Stimulated activated CD4-positive, alpha-beta T cell treated with anti-CD3 and anti-CD28 coated beads, Interleukin-1b, Interleukin-23, amount 100 ng/mL, for 1 hour (primary cell): ENCODE measurements at places on chromosomes 5 and 9.
A peak's percentile ranks its signal among the peaks of the same experiment; 100 is the strongest.

GRCh38 chr9:137028263-137029057 is 423 bp upstream of the ABCA2 start:
- DNase-seq = peak; percentile 27

DNA sequence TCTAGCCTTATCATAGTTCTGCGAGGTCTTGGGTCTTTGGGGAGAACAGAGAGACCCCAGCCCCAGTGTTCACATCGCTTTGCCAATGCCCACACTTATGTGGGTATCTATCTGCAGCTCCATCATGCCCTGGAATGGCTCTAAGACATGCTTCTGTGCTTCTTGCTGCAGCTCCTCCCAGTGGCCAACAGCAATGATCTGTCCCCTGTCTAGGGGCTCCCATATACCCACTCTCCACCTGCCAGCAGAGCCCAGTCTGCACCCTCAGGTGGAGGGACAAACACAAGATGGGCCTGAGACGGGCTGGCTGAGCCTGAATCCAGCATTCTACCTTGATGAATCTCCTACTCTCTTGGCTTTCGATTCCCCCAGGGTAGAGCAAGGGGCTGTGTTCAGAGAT is 14.6 kb upstream of the DAP start:
- DNase-seq = no peak

GRCh38 chr9:3224931-3225330 is 300.9 kb downstream of the RFX3 start:
- DNase-seq = no peak

- no peak for DNase-seq
Observed at GRCh38 chr9:70318002-70318401, 59.2 kb downstream of the SMC5 start.

DNA sequence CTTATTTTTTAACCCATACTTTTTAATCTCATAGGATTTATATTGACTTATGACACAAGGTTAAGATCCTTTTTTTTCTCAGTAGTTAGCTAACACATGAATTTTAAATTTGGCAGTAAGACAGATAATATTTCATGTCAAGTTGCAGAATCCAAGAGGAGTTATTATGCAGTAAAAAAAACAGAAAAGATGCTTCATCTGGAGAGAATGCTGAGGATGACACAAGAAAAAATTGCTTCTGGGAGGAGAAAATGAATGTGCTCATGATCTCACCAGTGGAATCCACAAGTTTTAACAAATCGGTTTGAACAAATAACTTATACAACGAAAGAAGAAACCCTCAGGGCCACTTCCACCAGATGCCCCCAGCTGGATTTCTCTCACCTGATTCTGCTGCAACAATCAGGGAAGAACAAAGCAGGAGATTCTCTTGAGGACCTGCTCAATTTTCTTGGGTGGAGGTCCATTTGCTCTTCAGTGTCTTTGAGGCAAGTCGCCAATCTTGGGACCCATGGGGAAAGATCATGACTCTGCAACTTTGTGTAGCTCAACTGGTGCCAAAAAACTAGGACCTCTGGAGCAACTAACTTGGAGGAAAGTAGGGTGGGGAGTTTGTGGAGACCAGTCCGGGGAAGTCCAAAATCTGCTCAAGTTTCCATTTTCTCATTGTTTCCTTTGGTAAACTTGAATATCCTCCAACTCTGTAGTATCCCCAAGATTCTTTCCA is 50.5 kb upstream of the TNFSF15 start:
- no peak for DNase-seq

GRCh38 chr5:40677456-40677855 is 2.3 kb upstream of the PTGER4 start:
- DNase-seq = no peak

DNA sequence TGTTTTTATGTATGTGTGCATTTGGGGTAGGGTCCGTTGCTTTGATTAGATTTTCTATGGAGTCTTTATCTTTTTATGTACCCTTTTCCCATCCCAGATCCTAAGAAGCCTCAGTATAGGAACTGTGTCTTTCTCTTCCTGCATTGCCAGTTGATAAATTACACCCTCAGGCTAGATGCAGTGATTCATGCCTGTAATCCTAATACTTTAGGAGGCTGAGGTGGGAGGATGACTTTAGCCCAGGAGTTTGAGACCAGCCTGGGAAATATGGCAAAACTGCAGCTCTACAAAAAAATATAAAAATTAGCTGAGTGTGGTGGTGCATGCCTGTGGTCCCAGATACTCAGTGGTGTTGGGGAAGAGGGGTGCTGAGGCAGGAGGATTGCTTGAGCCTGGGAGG is 40.2 kb downstream of the NLN start:
- DNase-seq = no peak

GRCh38 chr9:91212596-91213243 is 149.0 kb downstream of the AUH start:
- no peak for DNase-seq

GRCh38 chr5:59557572-59557971 is 336.0 kb downstream of the PDE4D start:
- DNase-seq = no peak

DNA sequence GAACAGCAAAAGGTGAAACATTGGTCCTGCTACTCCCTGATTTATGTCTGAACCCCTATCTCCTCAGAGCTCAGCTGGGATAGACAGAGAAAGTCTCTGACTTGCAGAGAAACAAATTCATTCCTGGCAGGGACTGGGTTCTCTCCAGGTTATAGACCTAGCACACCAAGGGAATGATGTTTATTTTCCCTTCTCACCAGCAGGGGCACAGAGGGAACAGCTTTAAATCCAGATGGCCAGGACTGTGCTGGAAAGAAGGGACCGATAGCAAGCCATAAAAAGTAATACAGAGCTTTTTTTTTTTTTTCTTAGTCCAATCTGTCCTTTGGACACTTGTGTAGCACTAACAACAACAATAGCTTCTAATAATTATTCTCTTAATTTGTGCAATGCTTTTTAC is 141.1 kb upstream of the C9orf72 start:
- no peak for DNase-seq

- DNase-seq = no peak
Observed at GRCh38 chr5:3307982-3308621, 287.5 kb upstream of the IRX1 start.

DNA sequence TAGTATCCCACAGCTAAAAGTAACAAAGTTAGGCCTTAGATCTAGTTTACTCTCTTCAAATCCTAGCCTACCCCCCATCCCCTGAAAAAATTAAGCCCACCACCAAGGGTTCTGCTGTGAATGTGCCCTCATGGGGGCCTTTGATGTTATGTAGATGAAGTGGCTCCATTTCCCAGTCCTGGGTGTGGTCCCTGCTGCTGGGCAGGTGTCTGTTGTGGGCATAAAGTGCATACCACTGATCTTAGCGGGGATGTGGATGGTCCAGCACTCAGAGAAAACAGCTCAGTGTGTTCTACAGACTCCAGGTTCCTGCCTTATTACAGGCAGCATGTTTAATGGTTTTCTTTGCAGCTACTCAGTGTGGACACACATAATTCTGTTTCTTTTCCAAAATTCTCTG is 1.9 kb downstream of the PCBD2 start:
- no peak for DNase-seq

- no peak for DNase-seq
Observed at GRCh38 chr5:33973271-33973670, 11.2 kb downstream of the SLC45A2 start.

- DNase-seq = no peak
Observed at GRCh38 chr9:77959803-77960202, 71.8 kb downstream of the GNAQ start.

GRCh38 chr5:100322483-100322882 is 212.7 kb upstream of the FAM174A start:
- DNase-seq = no peak

GRCh38 chr9:113998114-113998513 is 80.0 kb downstream of the AMBP start:
- DNase-seq = no peak

DNA sequence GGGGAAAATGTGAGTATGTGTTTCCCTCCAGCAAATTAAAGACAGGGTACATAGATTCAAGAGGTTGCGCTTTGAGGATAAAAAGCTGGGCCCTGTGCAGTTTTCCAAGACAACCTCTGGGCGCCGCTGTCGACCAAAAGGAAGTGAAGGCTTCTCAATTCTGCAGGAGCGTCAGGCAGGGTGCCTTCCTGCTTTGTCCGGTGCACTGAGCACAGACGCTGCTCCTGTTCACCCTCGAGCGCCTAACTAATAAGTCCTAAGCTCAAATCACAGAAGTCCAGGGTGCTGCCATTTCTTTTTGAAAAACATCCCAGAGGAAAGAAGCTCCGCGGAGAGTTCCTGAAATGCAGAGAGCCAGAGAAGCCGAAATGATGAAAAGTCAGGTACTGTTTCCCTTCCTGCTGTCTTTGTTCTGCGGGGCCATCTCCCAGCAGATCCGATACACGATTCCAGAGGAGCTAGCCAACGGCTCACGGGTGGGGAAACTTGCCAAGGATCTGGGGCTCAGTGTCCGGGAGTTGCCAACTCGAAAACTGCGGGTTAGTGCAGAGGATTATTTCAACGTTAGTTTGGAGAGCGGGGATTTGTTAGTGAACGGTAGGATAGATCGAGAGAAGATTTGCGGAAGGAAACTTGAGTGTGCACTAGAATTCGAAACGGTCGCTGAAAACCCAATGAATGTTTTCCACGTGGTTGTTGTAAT is at the start of gene PCDHGB1:
PCDHGB1 (plus strand) TSS at position 183 of the 703 bp plus-strand sequence; CDS start at position 345, 162 bp downstream.
- no peak for DNase-seq

GRCh38 chr5:132546108-132546507 is 2.8 kb upstream of the IL5 start:
- DNase-seq = no peak

DNA sequence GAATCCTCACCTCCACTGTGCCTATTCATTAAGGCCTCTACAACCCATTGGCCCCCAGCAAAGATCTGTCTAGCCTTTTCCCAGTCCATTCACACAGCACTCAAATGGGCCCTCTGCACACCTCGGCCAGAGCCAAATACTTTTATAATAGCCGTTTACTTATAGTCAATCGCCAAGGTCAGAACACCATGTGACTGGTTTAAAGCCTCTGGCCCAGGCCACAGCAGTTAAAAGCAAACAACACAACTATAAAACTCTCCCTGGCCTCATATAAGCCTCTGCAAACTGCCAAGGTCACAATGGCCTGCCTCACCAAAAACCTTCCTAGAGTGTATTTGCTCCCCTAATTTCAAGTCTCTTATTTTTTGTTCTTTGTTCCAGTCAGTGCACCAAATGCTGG is 562.6 kb downstream of the CAAP1 start:
- DNase-seq = no peak

DNA sequence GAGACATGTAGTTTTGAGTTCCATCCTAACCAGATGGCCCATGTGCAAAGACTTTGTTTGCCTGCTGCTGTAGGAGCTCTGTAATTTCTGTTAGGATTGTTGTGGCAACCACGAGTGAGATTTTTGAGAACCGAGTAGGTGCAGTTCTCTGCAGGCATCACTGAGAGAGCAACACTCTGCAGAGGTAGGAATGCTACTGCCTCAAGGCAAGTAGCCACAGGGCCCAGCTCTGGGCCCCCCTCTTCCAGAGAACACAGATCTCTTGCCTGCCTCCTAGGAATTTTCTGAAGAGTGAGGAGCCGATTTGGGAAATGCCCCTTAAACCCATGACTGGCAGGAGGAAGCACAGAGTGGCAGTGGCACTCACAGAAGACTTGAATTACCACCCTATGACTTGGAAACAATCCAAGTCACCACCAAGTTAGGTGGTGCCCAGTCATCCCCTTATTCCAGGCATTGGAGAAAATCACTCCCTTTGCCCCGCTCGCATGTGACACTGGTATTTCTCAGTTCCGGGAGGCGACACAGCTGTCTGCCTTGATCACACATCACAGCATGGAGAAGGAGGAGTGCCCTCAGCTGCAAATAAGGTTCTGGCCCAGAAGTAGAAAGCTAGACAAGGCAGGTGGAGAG is 52.5 kb upstream of the SLC2A8 start:
- DNase-seq = no peak

GRCh38 chr5:159833846-159834245 is 82.4 kb upstream of the ADRA1B start:
- no peak for DNase-seq

DNA sequence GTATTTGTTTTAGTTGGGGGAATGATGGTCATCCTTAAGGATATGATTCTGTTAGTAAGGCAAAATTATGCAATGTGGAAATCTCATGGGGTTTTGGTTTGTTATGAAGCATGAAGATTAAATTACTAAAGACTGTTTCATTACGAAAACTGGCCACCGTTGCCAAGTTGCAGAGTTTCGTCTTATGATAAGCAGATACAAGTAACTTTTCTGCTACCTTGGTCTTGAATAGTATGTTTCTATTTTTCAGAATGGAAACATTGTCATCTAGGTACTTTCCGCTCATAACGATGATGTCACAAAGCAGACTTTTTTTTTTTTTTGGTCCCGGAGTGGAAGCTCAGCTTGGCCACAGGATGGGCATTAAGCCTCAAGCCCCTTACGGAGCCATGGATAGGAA is 4.2 kb downstream of the CCNI2 start:
- DNase-seq = no peak

DNA sequence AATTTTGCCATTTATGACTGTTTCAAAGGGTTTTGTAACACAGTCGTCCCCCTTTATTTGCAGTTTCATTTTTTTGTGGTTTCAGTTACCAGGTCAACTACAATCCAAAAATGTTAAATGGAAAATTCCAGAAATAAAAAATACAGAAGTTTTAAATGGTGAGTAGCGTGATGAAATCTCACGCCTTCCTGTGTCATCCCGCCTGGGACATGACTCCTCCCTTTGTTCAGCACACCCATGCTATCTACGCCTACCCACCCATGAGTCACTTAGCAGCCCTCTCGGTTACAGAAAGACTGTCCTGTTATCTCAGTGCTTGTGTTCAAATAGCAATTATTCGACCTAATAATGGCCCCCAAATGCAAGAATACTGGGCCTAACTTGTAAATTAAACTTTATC is 765.3 kb upstream of the ADAMTS16 start:
- no peak for DNase-seq

DNA sequence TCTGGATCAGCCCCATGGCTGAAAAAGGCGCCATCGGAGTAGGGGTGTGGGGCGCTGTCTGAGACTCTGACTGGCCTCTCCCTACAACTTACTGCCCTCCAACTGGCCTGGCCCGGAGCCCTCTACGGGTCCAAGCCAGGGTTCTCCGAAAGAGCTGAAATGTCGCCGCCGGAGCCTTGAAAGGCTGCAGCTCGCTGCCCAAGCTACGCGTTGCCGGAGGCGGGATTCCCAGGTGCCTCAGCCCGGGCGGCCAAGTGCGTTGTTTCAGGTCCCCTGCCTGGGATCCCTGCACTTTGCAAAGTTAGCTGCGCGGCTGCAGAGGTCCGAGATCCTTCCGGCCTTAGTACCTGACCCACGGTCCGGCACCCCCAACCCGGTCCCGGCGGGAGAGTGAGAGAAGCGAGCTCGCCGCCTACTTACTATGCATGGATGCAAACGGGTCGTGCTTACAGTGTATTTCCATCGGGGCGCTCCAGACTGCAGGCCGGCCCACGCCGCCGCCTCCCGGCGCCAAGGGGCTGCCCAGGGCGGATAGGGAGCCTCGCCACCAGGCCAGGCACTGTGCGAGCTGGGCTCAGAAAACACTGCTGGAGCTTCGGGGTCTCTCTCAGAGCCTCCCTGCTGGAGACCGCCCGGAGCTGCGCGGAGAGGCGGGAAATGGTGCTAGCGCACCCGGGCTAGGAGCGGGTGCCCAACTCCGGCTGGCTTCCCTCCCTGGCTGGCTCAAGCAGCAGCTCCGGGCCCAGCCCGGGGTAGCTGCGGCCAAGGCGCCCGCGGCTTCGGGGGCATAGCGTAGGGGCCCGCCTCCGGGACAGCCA is 7.7 kb downstream of the PAX5 start:
- DNase-seq = no peak
